Lung (tissue), 17 donors: ENCODE measurements at places on chromosomes 3 and 15.

- DNase-seq: no peak
Observed at GRCh38 chr3:141112686-141113297, 61.6 kb downstream of the SPSB4 start.

DNA sequence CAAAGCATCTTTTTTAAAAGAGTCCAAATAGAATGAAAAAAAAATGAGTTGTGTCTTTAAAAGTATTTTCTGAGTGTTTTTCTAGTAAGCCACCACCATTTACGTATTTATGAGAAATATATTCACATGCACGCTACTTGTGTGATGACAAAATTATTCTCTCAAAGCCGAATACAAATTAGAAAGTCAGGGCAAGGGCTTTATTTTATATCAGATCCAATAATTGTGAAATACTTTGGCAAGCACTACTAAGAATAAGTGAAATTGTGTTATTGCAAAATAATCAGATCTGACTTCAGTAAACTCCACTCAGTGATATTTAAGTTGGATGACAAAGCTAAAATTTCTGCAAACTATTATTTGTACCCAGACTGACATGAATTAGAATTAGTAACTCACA lies 589.3 kb upstream of the KCNMB2 start:
- peak; percentile 85 for DNase-seq

- DNase-seq: no peak
Observed at GRCh38 chr3:90241481-90241880, 1134.1 kb downstream of the EPHA3 start.

DNA sequence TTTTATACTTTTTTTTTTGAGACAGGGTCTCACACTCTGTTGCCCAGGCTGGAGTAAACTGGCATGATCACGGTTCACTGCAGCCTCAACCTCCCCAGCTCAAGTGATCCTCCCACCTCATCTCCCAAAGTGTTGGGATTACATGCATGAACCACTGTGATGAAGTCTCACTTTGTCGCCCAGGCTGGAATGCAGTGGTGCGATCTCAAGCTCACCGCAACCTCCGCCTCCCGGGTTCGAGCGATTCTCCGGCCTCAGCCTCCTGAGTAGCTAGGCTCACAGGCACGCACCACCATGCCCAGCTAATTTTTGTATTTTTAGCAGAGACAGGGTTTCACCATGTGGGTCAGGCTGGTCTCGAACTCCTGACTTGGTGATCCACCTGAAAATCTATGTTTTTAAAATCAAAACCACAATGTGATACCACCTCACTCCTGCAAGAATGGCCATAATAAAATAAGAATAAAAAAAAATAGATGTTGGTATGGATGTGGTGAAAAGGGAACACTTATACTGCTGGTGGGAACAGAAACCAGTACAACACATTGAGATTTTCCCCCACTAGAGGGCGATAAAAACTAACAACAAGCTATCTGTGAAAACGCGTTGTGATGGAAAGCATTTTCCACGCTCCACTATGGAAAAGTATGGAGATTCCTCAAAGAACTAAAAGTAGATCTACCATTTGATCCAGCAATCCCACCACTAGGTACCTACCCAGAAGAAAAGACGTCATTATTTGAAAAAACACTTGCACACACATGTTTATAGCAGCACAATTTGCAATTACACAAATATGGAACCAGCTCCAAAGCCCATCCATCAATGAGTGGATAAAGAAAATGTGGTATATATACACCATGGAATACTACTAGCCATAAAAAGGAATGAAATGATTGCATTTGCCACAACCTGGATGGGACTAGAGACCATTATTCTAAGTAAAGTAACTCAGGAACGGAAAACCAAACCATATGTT lies 26.8 kb upstream of the OCA2 start:
- DNase-seq: no peak

DNA sequence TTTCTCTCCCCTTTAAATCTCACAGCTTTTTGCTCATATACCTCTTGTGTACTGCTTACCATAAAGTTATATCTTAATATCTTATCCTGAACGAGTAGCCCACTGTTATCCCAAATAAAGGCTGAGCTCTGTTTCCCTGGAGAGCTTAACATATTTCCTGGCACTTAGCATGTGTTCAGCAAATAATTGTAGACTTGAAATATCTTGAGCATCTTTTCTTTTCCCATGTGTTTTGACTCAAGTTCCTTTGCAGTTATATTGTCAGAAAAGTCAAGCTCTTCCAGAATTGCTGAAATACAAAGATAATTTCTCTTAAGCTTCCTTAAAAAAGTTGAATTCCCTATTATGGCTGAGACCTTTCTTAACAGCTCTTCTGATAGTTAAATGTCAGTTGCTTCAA lies 150.5 kb downstream of the LPP start:
- DNase-seq: no peak

DNA sequence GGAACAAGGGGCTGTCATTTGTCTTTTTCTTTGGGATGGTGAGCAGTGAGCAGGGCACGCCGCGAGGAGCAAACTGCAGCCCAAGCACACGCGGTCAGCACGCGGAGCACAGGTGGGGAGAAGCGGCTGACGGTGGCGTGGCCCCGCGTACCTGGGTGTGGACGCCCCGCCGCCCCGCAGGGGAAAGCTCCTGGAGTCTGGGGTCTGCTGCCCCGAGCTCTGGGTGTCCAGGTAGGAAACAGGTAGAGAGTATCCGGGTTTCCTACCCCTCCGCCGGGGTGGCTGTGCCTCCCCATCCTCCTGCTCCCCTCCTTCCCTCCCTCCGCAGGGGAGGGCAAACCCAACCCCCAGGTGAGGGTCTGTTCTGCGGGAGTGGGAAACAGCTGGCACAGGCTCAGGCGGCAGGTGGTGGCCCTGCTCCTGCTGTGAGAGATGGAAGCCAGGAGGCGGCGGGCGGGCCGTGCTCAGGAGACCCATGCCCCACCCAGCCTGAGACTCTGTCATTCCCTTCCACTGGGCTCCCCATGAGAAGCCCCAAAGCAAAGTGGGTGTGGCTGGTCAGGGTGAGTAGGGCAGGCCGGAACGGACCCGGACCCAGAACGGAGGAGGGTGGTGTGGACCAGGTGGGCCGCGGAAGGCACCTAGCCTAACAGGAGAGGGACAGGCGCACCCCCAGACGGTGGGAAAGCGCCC lies 56.9 kb upstream of the CGNL1 start:
- no peak for DNase-seq

- no peak for DNase-seq
Observed at GRCh38 chr3:128806588-128806987, 72.8 kb upstream of the ACAD9 start.

DNA sequence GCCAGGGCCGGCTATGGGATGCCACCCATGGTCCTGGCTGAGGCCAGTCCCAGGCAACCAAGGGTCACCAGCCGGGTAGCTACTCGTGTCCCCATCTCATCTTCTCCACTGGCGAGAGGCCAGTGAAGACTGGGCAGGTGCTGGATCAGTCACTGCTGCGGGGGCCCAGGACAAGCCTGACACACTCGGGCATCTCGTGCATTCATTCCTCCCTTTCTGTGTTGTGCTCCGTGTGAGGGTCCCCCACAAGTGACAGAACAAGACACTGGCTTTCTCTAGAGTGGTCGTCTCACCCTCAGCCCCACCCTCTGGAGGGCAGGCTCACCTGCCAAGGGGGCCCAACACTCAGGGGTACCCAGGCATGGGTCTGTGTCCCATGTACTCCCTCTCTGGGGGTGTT lies 48.4 kb downstream of the ROPN1B start:
- DNase-seq: no peak

GRCh38 chr15:70376031-70376928 lies 278.6 kb upstream of the TLE3 start:
- peak; percentile 45 for DNase-seq

DNA sequence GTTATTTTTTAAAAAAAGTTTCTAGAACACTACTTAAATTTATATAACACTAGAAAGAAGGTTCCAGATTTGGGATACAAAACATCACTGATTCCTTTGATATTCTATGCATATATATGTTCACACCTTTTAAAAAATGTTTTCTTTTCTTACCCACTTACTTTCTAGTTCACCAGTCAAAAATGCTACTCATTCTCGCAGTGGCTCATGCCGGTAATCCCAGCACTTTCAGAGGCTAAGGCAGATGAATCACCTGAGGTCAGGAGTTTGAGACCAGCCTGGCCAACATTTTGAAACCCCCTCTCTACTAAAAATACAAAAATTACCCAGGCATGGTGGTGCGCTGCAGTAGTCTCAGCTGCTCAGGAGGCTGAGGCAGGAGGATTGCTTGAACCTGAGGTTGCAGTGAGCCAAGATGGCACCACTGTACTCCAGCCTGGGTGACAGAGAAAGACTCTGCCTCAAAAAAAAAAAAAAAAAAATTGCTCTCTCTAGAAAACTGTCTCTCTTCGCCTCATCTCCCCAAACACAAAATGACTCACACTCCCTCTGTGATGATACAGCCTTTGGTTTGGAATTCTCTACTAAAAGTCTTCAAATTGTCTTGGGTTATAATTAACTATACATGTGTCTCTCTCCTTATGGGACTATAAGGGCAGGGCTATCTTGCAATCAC lies 52.6 kb upstream of the TGFBR2 start:
- no peak for DNase-seq

- DNase-seq: no peak
Observed at GRCh38 chr3:119589102-119589773, 8.4 kb upstream of the PLA1A start.

DNA sequence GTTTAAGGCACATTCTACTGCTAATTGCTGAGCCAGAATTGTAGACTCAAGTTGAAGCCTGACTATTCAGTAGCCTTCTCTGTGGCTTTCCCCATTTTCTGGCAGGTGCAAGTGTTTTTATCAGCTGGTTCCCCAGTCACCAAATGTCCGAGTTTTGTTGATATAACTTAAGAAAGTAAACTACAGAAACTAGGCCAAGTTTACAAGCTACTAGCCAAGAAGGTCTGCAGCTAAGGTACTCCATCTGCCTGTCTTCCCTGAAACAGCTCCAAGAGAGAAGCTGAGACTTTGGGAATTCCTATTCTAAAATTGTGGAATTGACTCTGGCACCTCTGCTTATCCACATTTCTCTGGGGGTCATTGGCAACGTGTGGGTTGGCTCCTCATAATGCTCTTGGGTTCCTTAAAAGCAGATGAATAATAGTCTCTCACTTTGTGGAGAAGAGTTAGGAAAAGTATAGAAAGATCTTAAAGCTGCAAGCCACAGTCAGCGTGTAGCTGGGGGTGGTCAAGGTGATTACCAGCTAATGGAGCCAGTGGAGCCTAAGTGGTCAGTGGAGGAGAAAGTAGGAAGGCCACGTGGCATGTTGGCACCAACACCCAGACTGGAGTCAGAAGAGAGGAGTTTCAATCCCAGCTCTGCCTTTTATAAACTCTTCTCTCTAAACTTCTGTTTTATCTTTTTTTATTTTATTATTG lies 128.8 kb downstream of the PEX5L start:
- DNase-seq: no peak

GRCh38 chr3:171274222-171274621 lies 186.0 kb downstream of the TNIK start:
- DNase-seq: no peak

GRCh38 chr3:125319765-125320164 lies 55.4 kb downstream of the ZNF148 start:
- no peak for DNase-seq

DNA sequence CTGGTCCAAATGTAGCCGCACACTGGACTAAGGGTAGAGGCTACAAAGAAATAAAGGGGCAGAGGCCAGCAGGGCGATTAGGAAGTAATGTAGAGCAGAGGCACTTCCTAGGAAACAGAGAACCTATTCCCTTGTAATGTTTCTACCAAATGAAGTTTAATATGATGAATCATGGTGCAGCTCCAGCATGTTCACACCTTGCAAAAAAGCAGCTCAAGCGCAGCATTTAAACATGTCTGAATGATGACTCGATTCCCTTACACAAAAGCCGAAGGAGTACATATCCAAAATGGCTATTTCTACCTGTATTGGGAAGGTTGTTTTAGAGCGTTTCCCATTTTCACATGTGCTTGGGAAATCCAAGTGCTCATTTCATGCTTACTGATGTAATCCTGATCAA lies 204.8 kb downstream of the MECOM start:
- no peak for DNase-seq

DNA sequence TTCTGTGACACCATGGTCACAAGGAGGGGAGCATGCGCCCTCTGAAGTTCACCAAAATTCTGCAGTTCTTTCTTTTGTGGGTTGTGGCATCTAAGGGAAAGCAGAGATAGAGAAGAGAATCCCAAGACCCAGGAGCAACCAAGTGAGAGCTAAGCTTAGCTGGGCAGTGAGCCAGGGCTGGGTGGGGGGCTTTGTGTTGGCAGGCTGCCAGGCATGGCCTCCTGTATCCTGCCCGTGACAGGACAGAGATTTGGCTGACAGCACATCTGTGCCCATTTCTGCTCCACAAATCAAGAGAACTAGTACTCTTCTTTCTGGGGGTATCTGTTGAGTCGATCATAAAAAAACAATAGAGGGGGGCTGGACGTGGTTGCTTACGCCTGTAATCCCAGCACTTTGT lies 66.2 kb downstream of the NMNAT3 start:
- no peak for DNase-seq

DNA sequence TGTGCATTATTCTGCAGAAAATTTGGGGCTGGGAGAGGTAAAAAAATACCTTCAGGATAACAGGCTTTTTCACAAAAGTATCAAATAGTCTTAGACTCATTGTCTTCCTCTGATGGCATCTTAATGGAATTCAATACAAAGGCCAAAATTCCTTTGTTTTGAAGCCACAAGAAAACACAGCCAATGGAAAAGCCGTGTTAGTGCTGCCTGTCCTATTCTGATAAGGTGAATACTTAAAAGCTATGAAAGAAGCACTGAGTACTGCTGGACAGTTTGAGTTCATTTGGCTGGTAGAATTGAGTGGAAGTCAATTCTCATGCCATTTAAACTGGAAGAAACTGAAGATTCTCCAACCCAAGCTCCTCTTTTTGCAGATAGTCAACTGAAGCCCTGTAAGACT lies 395.3 kb upstream of the TPRG1 start:
- no peak for DNase-seq

- DNase-seq: no peak
Observed at GRCh38 chr3:196414469-196414868, 17.8 kb downstream of the UBXN7 start.

- DNase-seq: no peak
Observed at GRCh38 chr3:116034794-116035193, 410.5 kb downstream of the LSAMP start.

DNA sequence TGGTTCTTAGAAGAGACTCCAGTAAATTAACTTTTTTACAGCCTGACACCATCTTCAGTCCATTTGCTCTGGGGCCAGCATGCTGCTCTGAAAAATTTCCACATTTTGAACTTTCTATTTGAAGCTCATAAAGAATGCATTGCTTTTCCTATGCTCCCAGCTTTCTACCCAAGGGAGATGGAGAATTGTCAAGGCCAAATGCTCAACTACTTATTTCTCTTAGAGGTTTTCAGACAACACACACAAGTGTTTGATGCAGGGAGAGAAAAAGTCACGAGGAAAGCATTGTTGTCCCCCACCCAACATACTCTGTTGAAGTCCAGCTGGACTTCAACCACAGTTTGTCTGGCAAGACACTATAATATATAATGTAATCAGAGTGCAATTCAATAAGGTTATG lies 100.3 kb upstream of the CADPS start:
- DNase-seq: no peak

DNA sequence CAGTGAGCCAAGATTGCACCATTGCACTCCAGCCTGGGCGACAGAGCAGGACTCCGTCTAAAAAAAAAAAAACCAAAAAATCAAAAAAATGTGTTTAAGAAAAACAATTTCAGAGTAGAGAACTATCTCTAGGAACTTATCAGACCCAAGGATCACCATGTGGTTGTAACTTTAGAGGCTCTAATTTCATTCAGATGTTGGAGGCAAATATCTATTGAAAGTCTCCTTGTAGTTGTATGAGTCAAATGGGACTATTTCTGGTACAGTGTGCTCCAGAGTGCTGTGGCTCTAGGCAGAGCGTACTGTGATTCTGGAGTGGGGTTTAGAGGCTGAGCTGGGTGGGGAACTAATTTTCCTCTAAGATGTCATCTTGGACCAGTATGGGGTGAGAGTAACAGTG lies 398.7 kb downstream of the SHQ1 start:
- no peak for DNase-seq
